ENCODE measurements at places on chromosomes 2 and 18.

DNA sequence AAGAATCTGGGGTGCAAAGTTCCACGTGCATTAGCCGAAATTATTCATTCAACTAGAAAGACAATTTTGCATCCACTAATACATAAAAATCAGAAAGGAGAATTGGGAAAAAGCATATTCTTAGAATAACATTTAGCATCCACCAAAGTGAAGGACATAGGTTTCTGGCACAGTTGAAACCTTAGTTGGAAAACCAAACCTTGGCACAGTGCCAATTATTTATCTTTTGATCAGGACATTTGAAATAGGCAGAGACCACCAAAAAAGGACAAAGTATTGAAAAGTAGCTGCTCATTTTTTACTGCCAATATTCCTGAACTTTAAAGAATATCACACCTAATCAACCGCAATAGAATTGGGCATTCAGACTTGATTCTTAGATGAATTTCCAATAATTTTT is 25.5 kb upstream of the NFU1 start:
- DNase-seq, result no peak

DNA sequence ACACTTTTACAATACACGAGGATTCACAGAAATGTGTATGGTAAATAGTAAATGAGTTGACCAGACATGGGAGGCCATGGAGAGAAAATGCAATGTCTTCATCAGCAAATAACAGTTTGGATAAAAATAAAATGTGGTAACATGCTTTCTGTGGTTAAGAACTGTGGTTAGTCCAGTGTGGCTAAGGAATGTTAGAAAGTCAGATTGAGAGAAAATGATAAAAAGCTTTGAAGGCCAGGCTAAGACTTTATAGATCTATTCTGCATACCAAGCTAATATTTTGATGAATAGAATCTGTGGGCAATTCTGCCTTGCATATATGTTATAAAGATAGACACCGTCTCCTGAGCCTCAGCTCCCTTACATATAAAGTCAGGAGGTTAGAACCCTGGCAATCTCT is 215.9 kb downstream of the SOX11 start:
- no peak for DNase-seq

- DNase-seq, result no peak
These were observed 228.7 kb downstream of the HAUS1 start for GRCh38 chr18:46332921-46333341.

GRCh38 chr2:96512341-96512740 is 7.2 kb upstream of the NEURL3 start:
- DNase-seq, result peak; percentile 18

- DNase-seq, result no peak
These were observed 636.2 kb upstream of the CHAC2 start for GRCh38 chr2:53131416-53131815.

DNA sequence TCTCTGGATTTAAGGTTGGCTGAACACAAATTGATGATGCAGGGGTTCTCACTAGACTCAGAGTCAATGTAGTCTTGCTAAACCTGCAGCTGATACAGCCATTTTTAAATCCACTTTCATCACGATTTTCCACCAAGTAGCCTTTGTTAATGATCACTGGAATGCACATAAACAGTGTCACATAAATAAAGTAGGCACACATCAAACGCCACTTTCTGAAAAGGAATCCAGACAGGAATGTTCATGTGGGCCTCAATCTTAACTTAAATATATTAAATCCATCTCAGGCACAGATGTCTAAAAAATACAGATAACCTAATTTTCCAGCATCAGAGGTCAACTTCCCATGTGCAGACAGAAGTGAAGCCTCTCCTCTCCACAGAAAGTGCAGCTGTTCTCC is 58.3 kb downstream of the LAMA1 start:
- no peak for DNase-seq

GRCh38 chr2:37555457-37555856 is 116.0 kb downstream of the CDC42EP3 start:
- DNase-seq, result peak; percentile 34

- no peak for DNase-seq
These were observed 134.1 kb downstream of the SLC8A1 start for GRCh38 chr2:40317761-40318160.

- no peak for DNase-seq
These were observed 112.6 kb upstream of the YPEL5 start for GRCh38 chr2:30034052-30034775.

GRCh38 chr2:170222298-170222697 is 44.4 kb downstream of the MYO3B start:
- DNase-seq, result no peak

GRCh38 chr18:3328532-3328931 is 66.6 kb downstream of the MYL12B start:
- no peak for DNase-seq

DNA sequence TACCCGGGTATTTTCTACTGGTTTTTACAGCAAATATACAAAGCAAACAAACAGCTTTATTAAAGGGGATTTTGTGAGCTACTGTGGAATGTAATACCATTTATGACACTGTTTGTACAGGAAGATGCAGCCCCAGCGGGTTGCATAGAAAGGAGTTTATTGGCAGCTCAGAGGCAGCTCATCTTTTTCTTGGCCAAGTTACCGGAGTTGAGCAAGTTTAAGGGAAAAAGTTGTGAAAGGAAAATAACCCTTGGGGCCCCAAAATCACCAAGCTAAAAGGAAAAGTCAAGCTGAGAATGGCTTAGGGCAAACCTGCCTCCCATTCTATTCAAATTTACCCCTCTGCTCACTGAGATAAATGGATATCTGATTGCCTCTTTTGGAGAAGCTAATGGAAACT is 60.8 kb downstream of the MOB4 start:
- DNase-seq, result no peak

GRCh38 chr2:227376656-227377396 is 2.3 kb downstream of the TM4SF20 start:
- no peak for DNase-seq

GRCh38 chr2:224208007-224208406 is 168.9 kb upstream of the SERPINE2 start:
- no peak for DNase-seq

DNA sequence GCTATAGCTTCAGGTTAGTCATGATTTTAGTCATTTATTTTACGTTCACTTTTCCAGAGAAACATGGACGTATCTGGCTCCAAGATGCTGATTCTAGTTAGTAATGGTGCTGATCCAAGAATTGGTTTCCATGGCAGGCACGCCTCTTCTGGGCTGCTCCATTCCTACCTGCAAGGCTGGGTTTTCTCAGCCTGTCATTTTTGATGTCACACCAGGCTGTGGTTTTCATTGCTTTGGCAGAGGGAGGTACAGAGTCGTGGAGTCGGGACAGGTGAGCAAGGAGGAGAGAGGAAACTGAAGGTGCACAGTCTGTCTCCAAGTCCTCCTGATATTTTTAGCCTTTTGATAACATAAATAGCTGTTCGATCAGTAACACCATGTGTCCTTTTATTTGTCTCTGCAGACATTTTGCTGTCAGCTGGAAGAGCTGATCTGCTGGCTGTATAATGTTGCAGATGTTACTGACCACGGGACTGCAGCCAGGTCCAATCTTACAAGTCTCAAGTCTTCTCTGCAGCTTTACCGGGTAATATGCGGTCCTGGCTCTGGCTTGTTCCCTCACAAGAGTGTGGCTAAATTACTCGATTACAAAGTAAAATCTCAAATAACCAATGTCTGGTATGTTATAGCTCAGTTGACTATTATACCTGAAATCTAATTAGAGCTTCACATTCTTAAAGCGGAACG is 17.8 kb downstream of the CEP68 start:
- no peak for DNase-seq

- no peak for DNase-seq
These were observed 411.2 kb upstream of the CHAC2 start for GRCh38 chr2:53356291-53356905.

DNA sequence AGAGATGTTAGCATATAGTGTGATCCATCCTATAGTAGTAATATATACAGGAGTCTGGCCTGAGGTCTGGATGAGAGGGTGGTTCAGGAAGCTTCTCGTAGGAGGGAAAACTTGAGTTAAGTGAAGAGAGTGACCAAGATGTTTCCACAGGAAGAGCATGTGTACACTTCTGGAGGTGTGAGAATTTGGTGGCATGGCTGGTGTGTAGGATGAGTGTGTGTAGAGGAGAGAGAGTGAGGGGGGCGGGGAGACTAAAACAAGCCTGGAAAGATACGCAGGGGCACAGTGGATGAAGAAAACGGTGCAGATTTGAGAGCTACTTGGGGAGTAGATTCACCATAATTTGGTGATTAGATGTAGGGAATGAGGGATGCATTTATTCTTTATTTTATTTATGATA is 43.5 kb upstream of the CTLA4 start:
- peak; percentile 53 for DNase-seq

- DNase-seq, result no peak
These were observed 1.5 kb downstream of the OSBPL1A start for GRCh38 chr18:24396082-24396633.

- DNase-seq, result no peak
These were observed 262.7 kb upstream of the FSIP2 start for GRCh38 chr2:185475914-185476313.

DNA sequence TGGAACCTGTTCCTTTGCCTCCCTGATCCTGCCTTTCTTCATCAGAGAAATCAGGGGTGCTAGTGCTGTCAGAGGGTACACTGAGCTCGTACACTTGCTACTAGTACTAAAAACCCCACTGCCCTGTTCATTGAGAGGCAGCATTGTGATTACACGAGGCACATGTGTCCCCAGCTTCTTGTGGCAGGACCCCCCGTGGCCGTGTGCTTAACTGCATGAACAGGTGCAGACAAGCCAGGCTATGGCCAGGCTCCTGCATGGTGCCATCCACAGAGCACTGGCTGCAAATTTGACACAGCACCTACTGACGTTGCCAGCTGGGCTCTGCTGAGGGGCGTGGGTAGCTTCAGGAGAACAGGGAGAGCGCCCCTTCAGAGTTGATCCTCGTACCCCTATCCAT is 248.4 kb downstream of the GLI2 start:
- DNase-seq, result no peak

DNA sequence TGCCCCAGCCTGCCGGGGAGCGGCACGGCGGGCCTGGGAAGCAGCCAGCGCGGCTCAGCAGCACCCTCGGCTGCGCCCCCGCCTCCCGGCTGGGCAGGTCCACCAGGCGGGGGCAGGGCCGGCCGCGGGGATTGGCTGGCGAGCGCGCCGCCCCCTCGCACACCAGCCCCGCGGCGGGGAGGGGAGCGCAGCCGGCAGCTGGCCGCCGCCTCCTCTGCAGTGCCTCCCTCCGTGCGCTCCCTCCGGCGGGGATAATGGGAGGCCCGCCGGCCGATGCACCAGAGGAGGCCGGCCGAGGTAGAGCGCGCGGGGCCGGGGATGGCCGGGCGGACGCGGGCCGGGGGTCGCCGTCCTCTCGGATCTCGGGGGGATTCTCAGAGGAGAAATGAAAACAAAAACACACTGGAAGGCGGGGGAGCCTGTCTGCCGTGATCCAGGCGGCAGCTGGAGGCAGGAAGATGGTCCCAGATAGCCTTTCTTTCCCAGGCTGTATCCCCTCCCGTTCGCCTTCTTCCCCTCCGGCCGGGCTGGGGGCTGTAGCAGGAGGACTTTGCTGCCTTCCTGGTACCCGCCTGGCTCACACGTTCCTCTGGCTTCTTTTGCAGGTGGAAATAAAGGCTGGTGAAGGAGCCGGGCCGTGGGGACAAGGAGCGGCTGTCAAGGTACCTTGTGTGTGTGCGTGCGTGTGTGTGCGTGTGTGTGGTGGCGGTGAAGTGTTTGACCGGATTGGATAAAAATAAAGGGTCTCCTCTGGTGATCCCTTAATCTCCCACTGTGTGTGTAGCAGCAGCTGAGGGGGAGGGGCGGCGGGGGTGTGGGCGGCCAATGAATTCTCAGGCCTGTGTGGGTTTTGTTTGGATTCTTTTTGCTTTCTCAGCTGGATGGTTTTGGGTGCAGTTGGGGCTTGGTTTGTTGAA is 18.1 kb downstream of the TET3 start:
- peak; percentile 82 for DNase-seq

DNA sequence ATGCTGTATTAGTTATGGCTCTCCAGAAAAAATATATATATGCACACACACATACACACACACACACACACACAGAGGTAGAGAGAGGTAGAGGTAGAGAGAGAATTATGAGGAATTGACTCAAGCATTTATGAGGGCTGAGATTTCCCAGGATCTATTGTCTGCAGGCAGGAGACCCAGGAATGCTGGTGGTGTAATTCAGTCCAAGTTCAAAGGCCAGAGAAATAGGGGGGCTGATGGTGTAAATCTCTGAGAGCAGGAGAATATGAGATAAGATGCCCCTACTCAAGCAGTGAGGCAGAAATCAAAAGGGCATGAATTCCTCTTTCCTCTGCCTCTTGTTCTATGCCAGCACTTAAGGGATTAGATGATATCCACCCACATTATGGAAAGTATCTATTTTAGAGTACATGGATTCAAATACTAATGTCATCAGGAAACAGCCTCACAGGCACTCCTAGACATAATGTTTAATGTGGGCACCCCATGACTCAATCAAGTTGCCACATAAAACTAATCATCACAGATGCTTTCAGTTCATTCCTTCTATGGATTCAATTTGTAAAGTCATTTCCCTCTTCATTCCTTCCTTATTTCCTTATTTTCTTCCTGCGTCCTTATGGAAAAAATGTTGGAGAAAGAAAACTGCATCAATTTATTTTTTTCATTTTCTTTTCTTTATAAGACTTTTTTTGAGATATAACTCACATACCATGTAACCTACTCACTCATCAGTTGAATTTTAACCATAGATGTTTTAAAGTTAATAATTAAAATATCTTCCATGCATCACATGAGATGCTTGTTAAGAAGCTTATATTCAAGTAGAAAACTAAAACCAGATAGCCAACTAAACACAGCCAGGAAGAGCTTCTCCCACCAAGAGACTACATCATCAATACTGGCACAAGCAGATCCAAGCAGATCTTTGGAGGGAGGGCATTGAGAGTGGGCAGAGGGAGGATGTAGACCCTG is 406.2 kb downstream of the MBD2 start:
- no peak for DNase-seq

GRCh38 chr2:162155093-162155492 is 3.0 kb upstream of the GCG start:
- DNase-seq, result no peak

GRCh38 chr2:136210455-136210805 is 92.5 kb upstream of the CXCR4 start:
- DNase-seq, result no peak

DNA sequence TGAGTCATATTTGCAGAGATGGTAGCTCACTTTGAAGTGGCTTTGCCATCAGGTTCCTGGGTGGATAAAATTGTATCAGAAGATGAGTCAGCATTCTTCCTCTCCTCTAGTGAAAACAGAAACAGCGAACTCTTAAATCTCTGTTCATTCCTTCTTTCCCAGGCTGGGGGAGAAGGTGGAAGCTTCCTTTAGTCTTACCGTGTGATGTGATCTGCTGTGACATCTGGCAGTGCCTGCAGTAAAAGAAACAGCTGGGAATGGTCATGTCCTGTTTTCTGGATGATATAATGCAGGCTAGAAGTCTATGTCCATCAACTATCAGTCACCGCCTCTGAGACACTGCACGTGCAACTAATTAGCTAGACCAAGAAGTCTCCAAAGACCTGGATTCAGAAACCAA is 171.6 kb downstream of the VAPA start:
- no peak for DNase-seq

All from stimulated activated CD8-positive, alpha-beta memory T cell treated with anti-CD3 and anti-CD28 coated beads, Interleukin-4, amount 100 ng/mL, for 48 hours (primary cell).